Pancreas (tissue), 10 donors: ENCODE measurements at places on chromosomes 6 and 20. TPM values are rescaled to one million over a fixed set of nuclear protein-coding genes. Genes with fewer than 3 reads are reported as not detected.

The DEFB118 gene
- total RNA-seq = not detected

The CLDN20 gene
- not detected for total RNA-seq

The CCM2L gene
- 2.2 TPM for total RNA-seq

The SAMD3 gene
- total RNA-seq = 1.1 TPM

The POU5F1 gene
- total RNA-seq = 5.3 TPM

The FILIP1 gene
- 1.6 TPM for total RNA-seq

DNA sequence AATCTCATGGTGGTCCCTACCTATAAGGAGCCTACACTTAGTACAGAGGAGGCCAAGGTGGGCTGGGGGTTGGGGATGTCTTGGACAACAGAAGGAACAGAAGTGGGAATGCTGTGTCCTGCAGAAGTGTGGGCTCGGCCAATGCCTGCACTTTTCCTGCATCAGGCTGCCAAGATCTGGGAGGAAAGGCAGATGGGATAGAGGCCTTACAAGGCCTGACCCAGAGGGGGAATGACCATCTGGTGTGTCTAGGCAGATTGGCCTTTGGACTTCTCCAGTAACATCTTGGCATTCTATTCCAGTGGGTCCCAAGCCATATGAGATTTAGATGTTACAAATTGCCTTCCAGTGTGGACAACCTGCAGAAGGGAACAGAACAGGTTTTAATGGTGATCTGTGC lies 124.7 kb upstream of the GPR6 start:
- H3K4me1 ChIP-seq = no peaks in the 10 kb centered on the region
- no peak overlapping the region for H3K27ac ChIP-seq
- H3K27me3 ChIP-seq = no peaks in the 10 kb centered on the region
- no peaks in the 10 kb centered on the region for H3K36me3 ChIP-seq
- H3K4me3 ChIP-seq = no peak overlapping the region

GRCh38 chr6:3764516-3765335 lies 13.2 kb upstream of the PXDC1 start:
- H3K4me1 ChIP-seq = no peaks in the 10 kb centered on the region
- no peaks in the 10 kb centered on the region for H3K27me3 ChIP-seq
- no peak for DNase-seq
- H3K36me3 ChIP-seq = no peaks in the 10 kb centered on the region
- no peak overlapping the region for H3K27ac ChIP-seq

DNA sequence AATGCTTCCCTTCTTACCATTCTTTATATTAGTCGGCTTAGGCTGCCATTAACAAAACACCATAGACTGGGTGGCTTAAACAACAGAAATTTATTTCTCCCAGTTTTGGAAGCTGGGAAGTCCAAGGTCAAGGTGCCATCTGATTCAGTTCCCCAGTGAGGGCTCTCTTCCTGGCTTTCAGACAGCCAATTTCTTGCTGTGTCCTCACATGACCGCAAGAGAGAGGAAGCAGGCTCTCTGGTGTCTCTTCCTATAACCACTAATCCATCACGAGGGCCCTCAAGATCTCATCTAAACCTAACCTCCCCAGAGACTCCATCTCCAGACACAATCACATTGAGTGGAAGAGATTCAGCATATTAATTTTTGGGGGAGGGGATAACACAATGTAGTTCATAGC lies 193.0 kb upstream of the SGK1 start:
- H3K27ac ChIP-seq = no peak overlapping the region
- H3K4me1 ChIP-seq = peaks cover 7% of the 10 kb centered on the region
- no peak for DNase-seq
- H3K27me3 ChIP-seq = no peaks in the 10 kb centered on the region
- H3K4me3 ChIP-seq = no peak overlapping the region
- no peaks in the 10 kb centered on the region for H3K36me3 ChIP-seq

DNA sequence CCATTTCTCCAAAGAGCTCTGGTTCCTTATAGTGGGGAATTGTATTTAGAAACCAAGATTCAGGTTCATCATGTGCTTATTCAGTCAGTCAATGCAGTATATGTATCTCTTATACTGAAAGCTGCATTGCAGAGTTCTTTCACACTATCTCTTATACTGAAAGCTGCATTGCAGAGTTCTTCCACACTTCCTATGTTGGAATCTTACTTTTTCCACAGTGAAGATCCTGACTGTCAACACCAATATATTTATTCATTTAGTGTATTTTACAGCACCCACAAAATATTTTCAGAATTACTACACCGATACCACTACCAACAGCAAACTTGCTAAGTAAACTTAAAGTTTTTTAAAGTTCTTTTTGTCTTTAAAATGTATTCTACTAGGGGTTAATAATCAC lies 349.3 kb upstream of the MMS22L start:
- H3K4me3 ChIP-seq = no peak overlapping the region
- H3K27ac ChIP-seq = no peak overlapping the region
- no peaks in the 10 kb centered on the region for H3K27me3 ChIP-seq
- H3K36me3 ChIP-seq = no peaks in the 10 kb centered on the region
- H3K4me1 ChIP-seq = no peaks in the 10 kb centered on the region
- DNase-seq = no peak

DNA sequence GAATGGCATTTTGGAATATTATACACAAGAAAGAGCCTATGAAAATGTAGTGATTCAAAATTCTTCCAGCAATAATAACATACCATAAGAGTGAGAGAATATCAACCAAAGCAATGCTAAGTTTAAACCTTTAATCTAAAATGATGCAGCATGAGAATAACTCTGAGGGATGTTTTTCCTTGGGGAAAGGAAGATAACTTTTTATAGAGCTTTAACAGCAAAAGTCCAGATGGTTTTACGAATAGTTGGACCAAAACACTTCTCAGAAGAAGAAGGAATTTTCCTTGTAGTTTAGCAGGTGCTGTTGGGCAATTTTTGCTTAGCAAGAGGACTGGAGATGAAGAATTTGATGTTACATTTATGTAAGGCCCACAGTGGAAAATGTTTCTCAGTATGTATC lies 1503.2 kb downstream of the HACE1 start:
- H3K27me3 ChIP-seq = no peaks in the 10 kb centered on the region
- H3K4me1 ChIP-seq = no peaks in the 10 kb centered on the region
- no peak for DNase-seq
- no peaks in the 10 kb centered on the region for H3K36me3 ChIP-seq

GRCh38 chr6:108654465-108655106 lies 93.9 kb downstream of the FOXO3 start:
- no peak overlapping the region for H3K27ac ChIP-seq
- H3K27me3 ChIP-seq = no peaks in the 10 kb centered on the region
- peaks cover 57% of the 10 kb centered on the region for H3K4me1 ChIP-seq
- no peak overlapping the region for H3K4me3 ChIP-seq
- no peaks in the 10 kb centered on the region for H3K36me3 ChIP-seq

DNA sequence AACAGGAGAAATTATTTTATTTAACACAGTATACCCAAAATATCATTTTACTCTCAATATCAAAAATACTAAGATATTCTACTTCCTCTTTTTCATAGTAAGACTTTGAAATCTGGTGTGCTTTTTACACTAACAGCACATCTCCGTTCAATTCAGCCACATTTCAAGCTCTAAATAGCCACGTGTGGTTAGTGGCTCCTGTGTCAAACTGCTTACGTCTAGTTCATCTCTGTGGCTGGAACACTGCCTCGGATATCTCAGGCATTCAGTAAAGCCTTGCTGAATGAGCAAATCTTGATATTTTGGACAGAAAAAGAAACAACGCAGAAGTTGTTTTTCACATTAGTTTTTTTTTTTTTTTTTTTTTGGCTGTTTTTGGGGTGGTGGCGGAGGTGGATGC lies 136.1 kb downstream of the EYA4 start:
- no peak for DNase-seq
- H3K36me3 ChIP-seq = no peaks in the 10 kb centered on the region
- no peaks in the 10 kb centered on the region for H3K27me3 ChIP-seq
- H3K4me3 ChIP-seq = no peak overlapping the region
- H3K27ac ChIP-seq = no peak overlapping the region
- H3K4me1 ChIP-seq = no peaks in the 10 kb centered on the region

DNA sequence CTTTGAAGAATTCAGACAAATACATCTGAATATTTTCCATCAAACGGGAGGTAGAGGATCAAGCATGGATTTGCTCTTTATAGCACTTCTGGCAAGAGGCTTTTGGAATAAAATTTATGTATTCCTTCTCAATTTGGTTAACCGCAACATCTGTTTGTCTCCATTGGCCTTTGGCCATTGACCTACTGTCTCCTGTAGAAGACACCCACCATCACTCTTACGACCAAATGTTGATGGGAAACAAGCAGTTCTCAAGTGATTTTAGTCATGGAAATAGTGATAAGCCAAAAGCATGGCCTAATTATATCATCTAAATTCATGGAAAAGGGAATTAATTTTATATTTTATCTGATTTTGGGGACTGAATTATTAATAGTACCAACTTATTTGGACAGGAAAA lies 591.9 kb downstream of the CD109 start:
- no peak overlapping the region for H3K27ac ChIP-seq
- H3K4me1 ChIP-seq = no peaks in the 10 kb centered on the region
- H3K4me3 ChIP-seq = no peak overlapping the region
- H3K36me3 ChIP-seq = no peaks in the 10 kb centered on the region
- no peaks in the 10 kb centered on the region for H3K27me3 ChIP-seq

DNA sequence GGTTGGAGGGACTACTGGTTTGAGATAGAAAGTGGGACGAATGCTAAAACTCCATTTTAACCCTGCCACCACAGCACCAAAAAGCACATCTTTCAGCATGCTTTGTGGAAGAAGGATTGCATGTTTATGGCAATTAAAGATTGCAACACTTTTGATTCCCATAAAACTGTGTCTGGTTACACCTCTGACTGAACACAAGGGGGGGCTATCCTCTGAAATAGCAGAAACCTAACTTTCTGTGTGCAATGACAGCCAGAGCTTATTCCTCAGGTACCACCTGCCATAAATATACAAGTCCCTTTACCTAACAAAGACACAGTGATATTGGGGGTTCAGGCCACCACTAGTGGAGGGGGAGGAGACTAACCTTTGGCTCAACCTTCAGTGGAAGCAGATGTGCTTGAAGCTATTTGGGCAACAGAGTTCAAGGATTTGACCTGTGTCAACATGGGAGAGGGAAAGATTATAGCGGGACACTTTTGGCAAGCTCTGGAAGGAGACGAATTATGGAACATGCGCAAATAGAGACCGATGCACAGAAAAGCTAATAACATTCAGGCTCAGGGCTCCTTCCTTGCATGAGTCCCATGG lies 9.6 kb upstream of the PLG start:
- no peak overlapping the region for H3K4me3 ChIP-seq
- DNase-seq = no peak
- no peak overlapping the region for H3K27ac ChIP-seq
- H3K36me3 ChIP-seq = no peaks in the 10 kb centered on the region
- no peaks in the 10 kb centered on the region for H3K4me1 ChIP-seq

- H3K27ac ChIP-seq = no peak overlapping the region
- H3K36me3 ChIP-seq = no peaks in the 10 kb centered on the region
- no peaks in the 10 kb centered on the region for H3K27me3 ChIP-seq
Measured at GRCh38 chr6:71808865-71809264, 77.5 kb upstream of the RIMS1 start.

DNA sequence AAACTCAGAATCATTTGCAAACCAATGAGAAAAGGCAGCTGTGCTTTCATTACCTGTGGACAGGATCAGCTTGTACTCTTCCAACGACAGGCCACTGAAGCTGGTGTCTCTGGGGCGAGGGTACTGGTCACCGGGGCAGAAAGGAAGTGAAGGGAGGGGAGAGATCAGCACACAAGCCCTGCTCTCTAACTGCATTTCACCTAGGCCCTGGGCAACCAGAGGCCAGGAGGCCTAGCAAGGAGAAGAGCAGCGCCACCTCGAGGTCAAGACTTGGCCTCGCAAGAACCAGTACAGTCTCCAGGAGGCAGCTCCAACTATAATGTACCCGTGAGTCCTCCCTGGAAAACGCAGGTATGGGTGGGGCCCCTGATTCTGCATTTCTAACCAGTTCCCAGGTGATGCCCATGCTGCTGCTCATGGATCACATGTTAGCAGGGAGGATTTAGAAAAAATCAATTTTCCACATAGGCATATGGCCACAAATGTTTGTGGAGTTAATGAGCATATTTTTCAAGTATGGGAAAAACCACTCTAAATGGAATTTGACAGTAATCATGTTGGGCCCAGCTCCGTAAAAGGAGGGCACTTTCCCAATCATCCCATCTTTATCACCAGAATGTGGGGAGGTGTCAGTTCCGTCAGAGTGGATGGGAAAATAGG lies 11.0 kb downstream of the UQCC2 start:
- H3K27me3 ChIP-seq = no peaks in the 10 kb centered on the region
- no peaks in the 10 kb centered on the region for H3K36me3 ChIP-seq
- no peak overlapping the region for H3K4me3 ChIP-seq

DNA sequence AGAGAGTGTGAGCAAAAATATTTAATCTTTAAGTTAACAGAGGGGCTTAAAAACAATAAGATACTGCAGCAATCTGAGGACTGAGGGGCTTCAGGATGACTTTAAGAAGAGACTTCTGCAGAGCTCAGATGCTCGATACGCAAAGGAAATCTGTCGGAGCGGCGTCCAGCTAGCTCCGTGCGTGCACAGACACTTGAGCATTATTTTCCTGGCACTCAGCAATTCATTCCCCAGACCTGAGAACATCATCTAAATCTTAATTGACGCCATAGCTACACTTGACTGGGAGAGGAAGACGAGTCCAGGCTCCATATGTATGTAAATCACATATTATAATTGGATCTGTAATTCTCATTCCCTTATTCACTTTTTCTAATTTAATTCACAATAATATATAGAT lies 228.2 kb downstream of the SOD2 start:
- no peak overlapping the region for H3K27ac ChIP-seq
- H3K36me3 ChIP-seq = no peaks in the 10 kb centered on the region
- no peak overlapping the region for H3K4me3 ChIP-seq
- no peaks in the 10 kb centered on the region for H3K4me1 ChIP-seq
- no peaks in the 10 kb centered on the region for H3K27me3 ChIP-seq

- H3K4me3 ChIP-seq = no peak overlapping the region
- no peaks in the 10 kb centered on the region for H3K4me1 ChIP-seq
- H3K36me3 ChIP-seq = no peaks in the 10 kb centered on the region
Measured at GRCh38 chr6:77715588-77715987, 62.7 kb downstream of the MEI4 start.

DNA sequence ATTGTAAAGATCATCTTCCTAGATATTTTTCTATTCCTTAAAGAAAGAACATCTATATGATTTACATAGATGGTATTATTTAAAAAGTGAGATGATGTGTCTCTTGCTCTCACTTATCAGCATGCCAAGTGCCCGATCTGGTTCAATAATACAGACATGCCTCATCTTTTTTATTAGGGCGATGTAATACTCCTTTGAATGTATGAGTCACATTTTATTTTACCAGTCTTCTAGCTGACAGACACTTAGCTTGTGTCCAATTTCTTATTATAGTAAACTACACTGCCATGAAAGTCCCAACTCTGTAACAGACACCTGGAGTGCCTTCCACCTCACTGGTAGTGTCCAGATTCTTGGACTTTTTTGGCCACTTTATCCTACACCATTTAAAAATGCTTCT lies 586.6 kb upstream of the BTBD3 start:
- H3K4me3 ChIP-seq = no peak overlapping the region
- DNase-seq = no peak
- H3K27ac ChIP-seq = no peak overlapping the region
- H3K27me3 ChIP-seq = no peaks in the 10 kb centered on the region
- H3K36me3 ChIP-seq = no peaks in the 10 kb centered on the region
- no peaks in the 10 kb centered on the region for H3K4me1 ChIP-seq
